ENCODE measurements at places on chromosomes 16 and 17.

GRCh38 chr16:81616321-81617020 lies 162.6 kb upstream of the PLCG2 start:
- peak; percentile 62 for DNase-seq

DNA sequence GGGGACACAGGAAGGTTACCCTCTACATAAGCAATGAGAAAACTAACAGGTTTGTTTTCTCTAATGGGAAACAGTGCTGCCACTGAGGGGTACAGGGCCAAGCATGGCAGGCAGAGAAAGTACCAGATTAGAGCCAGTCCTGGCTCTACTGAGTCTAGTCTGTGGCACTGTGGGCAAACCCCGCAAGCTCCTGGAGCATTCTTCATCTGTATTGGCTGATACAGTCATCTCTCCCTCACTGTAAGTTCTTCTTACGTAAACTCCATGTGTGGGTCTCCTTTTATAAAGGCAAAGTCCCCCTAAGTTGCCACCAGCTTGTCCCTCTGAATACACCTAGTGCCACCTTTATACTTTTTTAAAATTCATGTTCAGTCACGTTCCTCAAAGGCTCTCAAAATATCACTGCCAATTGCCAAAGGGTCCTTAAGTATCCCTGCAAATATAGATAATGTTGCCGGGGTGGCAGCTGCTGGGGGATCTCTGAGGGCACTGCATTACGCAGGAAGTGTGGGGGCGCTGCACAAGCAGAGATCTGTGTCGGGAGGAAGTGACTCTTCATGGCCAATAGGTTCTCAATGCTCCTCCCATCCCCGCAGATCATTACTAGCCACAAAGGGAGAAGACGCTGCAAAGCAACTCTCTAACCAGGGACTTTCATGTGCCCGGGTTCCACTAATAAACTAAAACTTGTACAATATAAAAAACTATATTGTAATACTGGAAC lies 18.8 kb downstream of the XPO6 start:
- DNase-seq, result no peak

- DNase-seq, result no peak
Observed at GRCh38 chr16:74232806-74233465, 63.7 kb upstream of the PSMD7 start.

DNA sequence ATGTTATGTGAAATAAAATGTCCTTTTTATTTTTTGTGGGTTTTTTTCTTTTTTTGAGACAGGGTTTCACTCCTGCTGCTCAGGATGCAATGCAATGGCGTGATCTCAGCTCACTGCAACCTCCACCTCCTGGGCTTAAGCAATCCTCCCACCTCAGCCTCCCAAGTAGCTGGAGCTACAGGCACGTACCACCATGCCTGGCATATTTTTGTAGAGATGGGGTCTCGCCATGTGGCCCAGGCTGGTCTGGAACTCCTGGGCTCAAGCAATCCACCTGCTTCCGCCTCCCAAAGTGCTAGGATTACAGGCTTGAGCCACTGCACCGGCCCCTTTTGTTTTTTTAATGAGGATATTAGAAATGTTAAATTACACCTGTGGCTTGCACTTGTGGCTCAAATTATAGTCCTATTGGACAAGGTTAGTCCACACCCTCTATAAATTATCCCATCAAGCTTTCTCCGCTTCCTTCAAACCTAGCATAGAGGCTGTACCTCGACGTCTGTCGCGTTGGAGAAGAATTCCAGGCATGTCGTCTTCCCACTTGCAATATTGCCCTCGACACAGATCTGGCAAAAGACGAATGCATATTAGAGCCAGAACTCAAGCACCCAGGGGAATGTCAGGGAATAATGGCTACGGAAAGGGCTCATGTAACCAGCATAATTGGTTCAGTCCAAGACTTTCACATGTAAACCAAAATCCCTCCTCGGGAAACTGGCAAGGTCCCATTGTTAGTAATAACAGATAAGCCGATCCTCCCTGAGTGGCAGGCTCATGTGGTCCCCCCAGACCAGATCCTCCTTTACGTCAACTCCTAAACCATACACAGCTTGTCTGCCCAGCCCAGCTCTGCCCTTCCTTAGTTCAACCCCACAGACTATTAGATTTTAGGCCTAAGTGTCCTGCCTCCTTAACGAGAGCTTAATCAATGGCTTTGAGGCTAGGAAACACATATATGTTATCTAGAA lies 8.2 kb downstream of the TK2 start:
- no peak for DNase-seq

DNA sequence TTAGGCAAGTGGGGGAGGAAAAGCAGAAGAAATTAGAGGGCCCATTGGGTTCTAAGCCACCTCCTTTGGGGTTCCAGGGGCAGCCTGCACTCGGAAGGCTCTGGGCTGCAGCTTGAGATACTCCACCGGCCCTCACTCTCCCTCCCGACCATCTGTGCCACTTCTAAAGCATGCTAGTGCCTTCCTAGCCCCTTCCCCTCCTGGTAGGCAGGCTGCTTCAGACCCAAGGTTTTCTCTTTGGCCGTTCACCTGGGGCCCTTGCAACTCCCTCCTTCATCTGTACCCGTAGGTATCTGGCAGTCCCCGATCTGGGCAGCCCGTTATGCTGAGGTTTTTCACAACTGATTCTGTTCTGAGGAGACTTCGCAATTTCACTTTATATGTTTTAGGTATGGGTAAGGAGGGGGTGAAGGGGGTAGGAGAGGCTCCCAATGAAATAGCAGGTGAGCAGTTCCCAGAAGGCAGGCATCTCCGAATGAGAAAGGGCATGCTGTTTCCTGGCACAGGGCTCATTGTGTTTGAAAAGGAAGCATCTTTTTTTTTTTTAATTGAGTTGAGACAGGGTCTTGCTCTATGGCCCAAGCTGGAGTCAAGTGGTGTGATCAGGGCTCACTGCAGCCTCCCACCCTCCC lies 98.7 kb downstream of the RAB11FIP4 start:
- no peak for DNase-seq

DNA sequence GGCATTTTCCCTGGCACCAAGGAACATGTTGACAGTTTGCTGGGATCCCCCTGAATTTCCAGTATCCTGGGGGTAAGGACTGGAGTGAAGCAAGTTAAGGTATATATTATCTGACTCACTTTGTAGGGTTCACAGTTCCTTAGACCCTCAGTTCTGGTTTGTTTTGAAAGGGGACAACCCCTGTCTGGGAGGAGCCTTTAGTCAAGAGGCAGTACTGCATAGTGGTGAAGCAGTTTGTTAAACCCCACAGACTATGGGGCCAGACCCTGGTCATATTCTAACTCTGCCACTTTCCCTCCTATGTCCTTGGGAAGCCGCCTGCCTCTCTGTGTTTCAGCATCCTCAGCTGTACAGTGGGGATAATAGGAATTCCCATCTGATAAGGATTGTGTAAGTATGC lies 145.5 kb upstream of the ZFHX3 start:
- no peak for DNase-seq

DNA sequence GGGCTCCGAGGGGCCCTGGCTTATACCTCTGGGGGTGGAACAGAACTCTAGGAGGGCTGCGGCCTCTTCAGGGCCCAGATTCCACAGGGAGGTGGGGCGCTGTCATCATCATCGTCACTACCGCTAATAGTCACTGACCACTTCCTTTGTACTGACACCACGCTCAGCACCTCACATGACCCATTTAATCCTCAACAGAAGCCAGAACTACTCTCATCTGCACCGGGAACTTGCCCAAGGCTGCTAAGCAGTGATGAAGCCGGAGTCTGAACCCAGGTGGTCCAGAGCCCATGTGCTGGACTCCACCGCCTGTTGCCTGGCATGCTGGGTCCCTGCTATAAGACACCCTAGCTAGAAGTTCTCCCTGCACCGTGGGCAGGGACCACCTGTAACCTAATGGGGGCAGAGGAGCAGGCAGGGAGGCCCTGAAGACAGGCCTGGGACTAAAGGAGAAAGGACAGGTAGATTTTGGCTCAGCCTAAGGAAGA lies 12.0 kb downstream of the UNC13D start:
- DNase-seq, result no peak

DNA sequence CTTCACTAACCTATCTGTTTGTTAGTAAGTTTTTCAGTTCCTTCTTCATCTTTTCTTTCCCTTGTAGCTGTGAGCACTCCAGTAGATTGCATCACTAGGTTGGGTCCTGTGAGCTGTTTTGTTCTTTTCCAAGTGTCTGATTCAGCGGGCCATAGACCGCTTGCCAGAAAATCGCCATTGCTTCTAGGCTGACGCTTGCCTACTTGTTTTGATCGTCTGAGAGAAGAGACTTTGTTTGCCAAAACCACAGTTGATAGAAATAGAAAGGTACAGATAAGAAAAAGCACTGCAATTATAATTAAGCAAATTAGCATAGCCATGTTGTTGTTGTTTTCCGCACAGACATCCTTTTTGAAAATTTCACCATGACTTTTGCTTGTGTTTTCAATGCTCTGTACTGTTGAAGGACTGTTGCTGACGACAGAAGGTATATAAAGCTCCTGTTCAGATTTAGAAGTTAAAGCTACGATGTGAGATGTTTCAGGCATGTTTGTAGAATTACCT lies 3.1 kb downstream of the EVI2A start:
- no peak for DNase-seq

DNA sequence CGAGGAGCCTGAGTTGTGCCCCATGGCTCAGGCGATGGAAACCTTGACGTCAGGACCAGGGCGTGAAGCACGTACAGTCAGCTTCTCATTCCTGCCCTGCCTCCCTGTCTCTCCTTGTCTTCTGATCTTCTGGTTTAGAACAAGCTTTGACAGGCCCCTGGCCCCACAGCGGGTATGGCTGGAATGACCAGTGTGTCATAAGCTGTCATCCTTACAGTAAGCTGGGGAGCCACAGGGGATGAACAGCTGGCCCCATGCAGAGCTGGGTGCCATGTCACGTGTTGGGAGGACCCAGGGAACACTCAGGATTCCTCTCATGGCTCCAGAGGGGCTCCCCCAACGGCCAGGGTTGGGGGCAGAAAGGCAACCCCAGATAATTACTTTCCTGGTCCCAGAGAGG lies 157.6 kb upstream of the PLCG2 start:
- no peak for DNase-seq

DNA sequence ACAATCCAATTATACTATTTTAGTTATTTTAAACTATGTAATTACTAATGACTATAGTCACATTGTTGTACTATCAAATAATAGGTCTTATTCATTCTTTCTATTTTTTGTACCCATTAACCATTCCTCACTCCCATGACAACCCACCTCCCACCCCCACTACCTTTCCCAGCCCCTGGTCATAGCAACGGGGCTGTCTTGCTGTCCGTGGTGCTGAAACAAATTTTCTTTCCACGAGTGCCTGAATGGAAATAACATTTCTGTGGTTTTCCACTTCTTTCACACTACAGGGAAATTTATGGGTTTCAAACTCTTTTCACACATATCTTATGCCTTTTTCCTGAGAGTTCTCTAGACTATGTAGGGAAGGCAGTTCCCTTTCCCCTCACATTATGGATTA lies 326.6 kb downstream of the PHKB start:
- DNase-seq, result no peak

DNA sequence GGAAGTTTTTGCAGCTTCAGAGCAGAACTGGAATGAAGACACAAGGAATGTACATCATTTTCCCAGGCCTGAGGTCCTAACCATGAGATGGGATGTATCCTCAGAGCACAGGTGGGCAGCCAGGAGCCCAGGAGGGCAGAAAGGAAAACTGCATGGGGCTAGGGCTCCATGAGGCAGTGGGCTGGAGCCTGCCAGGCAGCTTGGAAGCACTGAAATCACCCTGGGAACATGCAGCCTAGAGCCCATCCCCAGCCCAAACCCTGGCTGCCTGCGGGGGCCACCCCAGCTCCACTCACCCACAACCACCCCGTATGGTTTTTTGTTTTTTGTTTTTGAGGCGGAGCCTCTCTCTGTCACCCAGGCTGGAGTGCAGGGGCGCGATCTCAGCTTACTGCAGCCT lies 86.2 kb upstream of the SIAH1 start:
- DNase-seq, result no peak

- peak; percentile 30 for DNase-seq
Observed at GRCh38 chr16:89201439-89202377, 1.4 kb upstream of the SLC22A31 start.

DNA sequence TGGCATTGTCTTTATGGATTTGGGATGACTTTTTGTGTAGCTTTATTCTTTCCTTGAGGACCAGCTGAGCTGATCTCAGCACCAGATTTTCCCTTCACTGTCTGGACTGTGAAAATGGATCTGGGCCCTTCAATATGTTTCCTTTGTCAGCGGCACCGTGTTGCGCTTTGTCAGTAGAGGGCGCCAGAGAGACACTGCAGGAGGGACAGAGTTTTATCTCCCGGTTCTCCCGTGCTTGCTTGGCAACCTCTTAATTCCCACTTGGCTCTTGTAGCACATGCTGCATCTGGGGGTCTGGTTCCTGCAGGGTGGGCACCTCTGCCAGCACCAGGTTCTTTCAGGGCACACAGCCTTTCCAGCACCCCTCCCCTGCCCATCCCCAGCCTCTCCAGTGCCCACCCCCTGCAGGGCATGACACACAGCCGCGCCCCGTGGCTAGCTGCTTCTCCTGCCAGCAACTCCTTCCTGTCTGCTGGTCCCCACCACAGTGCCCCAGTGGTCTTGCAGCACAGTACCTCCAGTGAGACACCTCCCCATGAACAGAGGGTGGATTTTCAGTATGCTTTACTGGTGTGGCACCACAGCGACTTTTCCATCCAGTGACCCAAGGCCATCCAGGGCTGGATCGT lies 19.6 kb downstream of the OR1D5 start:
- DNase-seq, result no peak

GRCh38 chr16:11168386-11169051 lies 87.5 kb downstream of the SOCS1 start:
- DNase-seq, result no peak

DNA sequence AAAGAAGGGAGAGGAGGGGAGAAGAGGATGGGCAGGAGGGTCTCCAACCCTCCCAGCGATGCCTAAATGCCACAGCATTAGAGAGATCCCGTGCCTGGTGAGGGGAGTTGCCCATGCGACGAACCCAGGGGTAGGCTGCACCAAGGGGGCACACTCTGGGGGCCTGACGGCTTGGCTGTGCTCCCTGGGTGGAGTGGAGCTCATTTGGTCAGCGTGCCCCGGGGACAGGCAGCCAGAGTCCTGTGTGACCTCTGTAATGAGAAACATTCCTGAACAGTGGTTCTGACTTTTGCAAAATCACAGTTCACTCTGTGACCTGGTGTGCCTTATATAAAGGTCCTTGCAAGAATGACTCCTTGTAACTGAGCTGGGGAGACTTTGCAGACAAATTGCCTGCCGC lies 205.0 kb upstream of the N4BP1 start:
- DNase-seq, result no peak

Data from LNCaP clone FGC (cell line).